Renal pelvis (tissue), 12 donors: ENCODE measurements at places on chromosomes 3 and 15.

- DNase-seq = no peak
Measured at GRCh38 chr15:101398247-101398646, 91.3 kb downstream of the PCSK6 start.

DNA sequence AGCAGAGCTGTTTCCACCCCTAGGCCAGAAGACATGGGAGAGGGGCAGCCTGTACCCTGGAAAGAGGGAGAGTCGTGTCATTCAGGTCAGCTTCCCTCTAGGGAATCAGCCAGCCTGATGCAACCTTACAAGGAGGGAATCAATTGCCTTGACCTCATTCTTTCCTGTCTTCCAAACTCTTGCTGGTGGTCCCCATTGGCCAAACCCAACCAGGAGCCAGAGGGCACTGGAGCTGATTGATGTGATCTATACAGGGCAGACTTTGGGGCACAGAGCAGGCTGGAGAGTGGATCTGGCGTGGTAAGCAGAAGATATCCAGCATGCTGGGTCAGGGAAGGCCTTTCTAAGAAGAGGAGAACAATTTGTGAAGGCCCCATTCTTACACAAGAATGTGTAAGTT, 19.1 kb upstream of the MAGEF1 start:
- DNase-seq = no peak

- DNase-seq = no peak
Measured at GRCh38 chr15:39200586-39200985, 380.3 kb upstream of the THBS1 start.

DNA sequence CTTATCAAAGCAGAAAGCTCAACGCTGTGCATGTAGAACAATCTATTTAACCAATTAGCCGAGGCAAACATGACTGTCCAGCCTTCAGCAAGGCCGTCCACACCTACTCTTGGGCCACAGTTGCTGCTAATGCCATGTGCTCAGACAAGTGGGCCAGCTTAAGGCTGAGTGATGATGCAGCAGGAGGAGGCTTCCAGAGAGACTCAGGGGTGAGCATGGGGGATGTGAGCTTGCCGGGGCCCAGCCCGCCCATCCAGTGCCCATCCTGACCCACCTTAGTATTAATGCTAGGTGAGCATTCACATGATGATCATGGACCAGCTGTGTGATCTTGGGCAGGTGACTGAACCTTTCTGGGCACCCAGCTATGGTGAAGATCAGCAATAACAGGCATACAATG, 150.1 kb downstream of the TPRA1 start:
- no peak for DNase-seq

- DNase-seq = no peak
Measured at GRCh38 chr3:64321747-64322146, 96.5 kb upstream of the PRICKLE2 start.

GRCh38 chr3:50551681-50552435, 15.7 kb downstream of the C3orf18 start:
- no peak for DNase-seq

GRCh38 chr3:110624576-110624975, 447.0 kb upstream of the NECTIN3 start:
- DNase-seq = no peak

GRCh38 chr15:32700501-32701150, 17.2 kb upstream of the GREM1 start:
- DNase-seq = no peak

DNA sequence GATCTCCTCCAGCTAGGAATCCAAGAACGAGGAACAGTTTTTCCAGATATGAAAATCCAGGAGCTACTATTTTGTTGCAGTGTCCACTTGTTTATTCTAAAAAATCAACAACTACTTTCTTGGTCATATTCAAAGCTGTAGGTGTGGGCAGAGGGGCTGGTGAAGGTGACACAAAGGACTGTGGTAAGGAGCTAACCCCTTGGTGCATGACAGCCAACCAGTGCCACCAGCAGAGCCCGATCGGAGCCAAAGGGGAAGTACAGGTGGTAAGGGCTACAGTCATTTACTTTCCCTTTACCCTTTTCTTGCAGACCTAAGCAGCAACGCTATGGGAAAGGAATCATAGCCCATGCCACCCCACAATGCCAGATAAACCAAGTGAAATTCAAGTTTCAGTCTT, 30.7 kb downstream of the PLA1A start:
- no peak for DNase-seq

DNA sequence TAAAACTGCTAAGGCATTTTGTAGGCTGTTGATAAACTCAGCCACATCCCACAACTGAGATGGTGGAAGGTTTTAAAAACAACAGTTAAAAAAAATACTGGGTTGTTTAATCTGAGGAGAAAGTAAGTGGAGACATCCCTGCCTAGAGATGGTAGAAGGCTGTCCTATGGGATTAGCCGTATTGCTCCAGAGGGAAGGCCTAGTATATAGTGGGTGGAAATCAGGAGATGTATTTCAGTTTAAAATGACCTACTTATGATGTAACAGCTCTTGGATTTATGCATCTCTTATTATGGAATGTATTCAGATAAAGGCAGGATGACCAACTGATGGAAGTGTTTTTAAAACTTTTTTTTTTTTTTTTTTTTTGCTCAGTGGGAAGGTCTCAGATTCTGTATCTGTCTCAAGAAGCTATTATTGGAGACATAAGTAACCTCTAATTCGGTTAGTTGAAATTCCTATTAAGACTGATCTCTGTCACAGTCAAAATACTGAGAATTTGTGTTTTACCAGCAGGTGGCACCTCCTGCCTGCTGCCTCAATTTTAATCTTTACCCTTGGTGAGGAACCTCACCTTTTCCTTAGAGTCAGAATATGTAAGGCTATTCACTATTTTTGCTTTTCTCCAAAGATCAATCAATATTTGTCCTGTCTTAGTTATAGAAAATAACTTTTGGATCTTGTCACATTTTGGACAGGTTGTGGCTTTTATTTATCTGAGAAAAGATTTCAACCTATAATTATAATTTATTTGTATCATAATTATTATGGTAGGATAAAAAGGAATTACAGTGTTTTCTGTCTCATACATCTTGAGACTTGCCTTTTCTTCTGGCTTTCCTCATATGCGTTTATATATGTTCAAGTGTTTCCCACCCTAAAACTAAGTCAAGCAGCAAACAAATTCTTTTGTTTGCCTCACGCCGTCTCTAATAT, 63.0 kb downstream of the VPS8 start:
- peak; percentile 26 for DNase-seq

DNA sequence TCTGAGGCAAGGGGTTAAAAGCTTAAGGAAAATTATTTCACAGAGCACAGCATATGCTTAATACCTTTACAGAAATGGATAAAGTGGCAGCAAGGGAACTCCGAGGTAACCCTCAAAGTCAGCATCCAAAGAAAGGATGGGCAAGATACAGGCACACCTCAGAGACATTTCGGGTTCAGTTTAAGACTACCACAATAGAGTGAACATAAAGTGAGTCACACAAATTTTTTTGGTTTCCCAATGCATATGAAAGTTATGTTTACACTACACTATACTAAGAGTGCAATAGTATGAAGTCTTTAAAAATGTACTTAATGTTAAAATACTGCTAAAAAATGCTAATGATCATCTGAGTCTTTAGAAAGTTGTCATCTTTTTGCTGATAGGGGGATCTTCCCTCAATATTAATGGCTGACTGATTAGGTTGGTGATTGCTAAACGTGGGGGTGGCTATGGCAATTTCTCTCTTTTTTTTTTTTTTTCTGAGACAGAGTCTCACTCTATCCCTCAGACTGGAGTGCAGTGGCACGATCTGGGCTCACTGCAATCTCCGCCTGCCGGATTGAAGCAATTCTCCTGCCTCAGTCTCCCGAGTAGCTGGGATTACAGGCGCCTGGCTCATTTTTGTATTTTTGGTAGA, 10.0 kb downstream of the UBR1 start:
- no peak for DNase-seq

GRCh38 chr3:30112902-30113484, 493.4 kb upstream of the TGFBR2 start:
- DNase-seq = peak; percentile 35

DNA sequence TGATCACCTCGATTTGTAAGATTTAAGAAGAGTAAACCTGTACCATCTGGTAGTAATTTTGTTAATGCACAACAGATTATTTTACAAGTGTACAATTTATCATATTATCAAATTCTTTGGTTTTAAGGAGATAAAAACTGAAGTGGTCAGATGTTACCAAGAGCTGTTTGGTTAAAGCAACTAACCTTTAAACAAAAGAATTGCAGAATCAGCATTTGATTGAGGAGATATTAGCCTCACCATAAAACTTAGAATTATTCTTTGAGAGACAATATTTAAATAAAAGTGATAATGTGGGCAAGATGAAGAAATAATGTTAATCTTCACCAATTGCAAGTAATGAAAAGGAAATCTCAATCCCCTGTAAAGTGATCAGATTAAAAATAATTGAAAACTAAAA, 1034.9 kb downstream of the ROBO1 start:
- DNase-seq = no peak

GRCh38 chr3:101202640-101203039, 117.7 kb downstream of the IMPG2 start:
- no peak for DNase-seq

GRCh38 chr3:139299261-139300132, 44.3 kb upstream of the MRPS22 start:
- peak; percentile 23 for DNase-seq

- no peak for DNase-seq
Measured at GRCh38 chr3:65354880-65355279, 667.1 kb upstream of the ADAMTS9 start.

DNA sequence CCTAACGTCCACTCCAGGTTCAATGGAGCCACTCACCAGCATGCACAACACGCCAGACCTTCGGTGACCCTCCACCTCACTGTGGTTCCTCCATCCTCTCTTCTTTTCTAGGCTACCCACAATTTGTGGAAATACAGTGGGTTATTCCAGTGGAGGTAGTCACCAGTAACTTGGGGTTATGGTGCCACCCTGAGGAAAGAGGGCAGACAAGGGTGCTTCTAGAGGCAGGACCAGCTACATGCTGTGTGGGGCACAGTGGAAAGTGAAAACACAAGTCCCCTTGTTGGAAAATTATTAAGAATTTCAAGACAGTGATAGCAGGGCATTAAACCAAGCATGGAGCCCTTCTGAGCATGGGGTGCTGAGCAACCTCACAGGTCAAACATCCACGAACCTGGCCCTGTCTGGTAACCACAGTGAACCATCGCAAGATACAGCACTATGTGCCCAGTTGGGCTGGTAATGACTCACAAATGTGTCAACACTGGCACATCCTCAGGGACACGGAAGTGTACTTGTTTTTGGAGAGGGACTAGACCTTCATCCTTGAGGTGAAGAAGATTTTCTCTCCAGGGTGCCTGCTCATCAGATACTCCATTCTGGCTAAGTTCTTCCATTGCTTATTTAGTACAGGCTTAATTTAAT, 166.7 kb downstream of the STT3B start:
- no peak for DNase-seq

DNA sequence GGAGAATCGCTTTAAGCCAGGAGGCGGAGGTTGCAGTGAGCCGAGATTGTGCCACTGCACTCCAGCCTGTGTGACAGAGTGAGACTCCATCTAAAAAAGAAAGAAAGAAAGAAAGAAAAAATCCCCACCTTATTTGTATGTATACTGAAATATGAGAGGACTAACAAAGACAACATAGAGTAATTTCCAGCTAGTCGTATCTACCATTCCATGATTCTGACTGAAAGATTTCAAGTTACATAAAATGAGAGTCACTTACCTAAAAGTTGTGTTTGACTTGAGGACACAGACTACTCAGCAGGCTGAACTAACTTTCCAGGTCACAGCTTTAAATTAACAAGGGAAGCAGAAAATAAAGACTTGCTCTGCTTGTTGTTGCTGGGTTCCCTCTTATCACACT, 18.8 kb upstream of the PRKCI start:
- no peak for DNase-seq

DNA sequence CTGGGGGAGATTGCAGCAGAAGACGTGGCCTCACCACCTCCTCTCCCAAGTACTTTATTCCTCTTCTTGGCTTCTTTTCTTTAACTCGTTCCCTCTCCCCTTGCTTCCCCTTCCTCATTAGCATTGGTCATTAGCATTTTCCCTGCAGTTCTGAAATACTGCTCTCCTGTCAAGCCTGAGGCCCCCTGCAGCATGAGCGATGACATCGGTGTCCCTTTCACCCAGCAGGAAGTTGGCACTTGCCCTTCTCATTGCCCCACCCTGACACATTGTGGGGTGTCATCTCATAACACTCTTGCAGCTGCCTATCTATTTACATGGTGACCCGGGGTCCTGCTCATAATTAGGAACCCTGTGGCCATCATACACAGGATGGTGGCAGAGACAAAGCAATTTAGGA, 167.1 kb downstream of the ARRDC4 start:
- DNase-seq = no peak

DNA sequence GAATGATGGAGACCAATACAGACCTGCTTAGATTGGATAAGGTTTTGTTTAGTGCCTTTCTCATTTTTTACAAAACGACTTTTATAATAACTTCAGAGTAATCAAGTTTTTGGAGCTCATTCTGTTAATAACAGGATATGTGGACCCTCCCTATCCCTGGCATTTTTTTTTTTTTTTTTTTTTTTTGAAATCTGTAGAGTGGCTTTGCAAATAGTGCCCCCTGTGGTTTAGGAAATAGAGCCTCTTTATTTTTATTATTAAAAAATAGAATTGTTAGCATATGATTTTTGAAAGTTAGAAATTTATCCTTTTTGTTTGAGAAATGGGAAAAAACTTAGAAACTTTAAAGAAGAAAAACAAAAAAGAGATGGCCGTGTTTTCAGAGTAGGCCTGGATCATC, 11.4 kb downstream of the SKIL start:
- DNase-seq = no peak

DNA sequence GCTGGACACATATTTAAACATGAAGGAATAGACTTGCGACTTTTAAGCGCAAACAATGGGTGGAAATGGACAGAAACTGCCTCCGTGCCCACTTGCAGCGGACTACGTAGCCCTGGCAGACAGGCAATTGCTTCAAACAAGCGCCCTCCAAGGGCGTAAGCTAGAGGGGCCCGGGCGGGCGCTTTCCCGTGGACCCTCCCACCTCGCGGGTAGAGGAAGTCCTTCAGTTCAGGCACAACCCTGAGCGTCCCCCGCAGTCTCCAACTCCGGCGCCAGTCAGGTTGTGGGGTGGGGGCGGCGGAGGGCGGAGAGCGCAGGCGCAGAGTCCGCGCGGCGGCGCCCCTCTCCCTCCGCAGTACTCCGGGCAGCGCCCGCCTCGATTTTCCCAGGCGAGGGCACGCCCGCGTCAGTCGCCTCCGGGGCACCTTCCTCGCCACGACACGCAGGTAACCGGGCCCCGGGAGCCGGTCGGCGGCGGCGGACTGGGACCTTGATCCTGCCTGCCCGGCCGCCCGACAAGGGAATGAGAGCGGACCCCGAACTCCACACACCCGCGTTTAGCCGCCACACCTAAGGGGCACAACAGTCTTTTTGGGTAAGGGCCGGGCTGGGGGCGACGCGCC, at the start of gene SLC35G2:
Gene SLC35G2, plus strand, starts transcription at position 358 of the 623 bp plus-strand sequence. CDS start 35,335 bp downstream, outside the sequence.
- peak; percentile 65 for DNase-seq

- DNase-seq = no peak
Measured at GRCh38 chr15:39873978-39874377, 46.1 kb downstream of the GPR176 start.
